Cardiac muscle cell (in vitro differentiated cells and primary cell): ENCODE measurements at places on chromosomes 6 and 20. TPM values are rescaled to one million over a fixed set of nuclear protein-coding genes. Genes with fewer than 3 reads are reported as not detected.

DNA sequence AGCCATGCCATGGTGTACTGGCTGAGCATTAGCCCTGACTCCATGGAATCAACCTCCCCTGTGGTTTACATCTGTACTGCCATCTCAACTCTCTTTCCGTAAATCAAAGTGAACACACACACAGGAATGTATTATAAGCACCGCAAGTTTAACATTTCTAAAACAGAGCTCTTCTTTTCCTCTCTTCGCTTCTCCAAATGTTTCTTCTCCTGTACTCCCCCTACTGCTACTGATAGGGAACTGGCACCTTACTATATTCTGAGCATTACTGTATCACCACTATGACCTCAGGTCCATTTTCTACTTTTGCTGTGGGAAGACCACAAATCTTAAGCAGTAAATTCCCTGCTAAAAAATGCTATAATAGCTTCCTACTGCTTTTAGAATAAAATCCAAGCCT, 101.2 kb downstream of the NUS1 start:
- H3K4me1 ChIP-seq: no peaks in the 10 kb centered on the region
- H3K27ac ChIP-seq: no peak overlapping the region
- no peaks in the 10 kb centered on the region for H3K27me3 ChIP-seq
- no peak overlapping the region for H3K4me3 ChIP-seq
- peak; percentile 18 for DNase-seq

DNA sequence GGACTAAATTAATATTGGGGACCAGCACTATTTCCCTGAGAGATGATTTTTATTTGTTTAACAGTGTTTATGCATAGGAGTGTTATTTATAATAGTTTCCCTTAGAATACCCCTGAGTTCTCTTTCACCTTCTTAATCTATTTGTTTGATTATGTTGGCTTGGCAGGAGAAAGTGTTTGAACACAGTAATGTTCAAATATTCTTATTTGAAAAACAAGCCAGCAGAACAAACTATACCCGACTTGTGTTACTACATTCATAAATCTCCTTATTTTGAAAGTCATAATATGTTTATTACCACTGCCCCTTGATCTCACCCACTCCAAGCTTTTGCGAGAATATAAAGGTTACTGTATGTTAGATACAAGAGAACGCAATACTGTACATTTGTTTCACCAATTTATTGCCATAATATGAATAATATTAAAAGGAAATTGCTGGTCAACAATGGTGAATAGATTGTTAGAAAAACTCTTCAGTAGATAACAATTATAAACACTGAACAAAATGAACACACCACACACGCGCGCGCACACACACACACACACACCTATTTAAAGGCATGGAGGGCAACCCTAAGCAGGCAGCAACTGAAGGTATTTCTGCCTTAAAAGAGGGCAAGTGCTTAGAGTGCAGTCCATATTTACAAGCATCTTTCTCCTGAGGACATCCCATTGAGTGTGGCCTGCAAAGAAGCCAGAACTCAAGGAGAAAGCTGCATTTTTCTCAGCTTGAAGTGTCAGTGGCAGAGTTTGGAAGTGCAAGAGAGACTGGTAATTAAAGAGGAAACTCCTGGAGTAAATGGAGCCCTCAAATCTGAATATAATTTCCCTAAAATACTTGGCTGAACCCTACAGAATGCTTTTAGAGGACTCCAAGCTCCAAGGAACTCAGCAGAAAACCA, 279.4 kb upstream of the MAN1A1 start:
- H3K27ac ChIP-seq: no peak overlapping the region

DNA sequence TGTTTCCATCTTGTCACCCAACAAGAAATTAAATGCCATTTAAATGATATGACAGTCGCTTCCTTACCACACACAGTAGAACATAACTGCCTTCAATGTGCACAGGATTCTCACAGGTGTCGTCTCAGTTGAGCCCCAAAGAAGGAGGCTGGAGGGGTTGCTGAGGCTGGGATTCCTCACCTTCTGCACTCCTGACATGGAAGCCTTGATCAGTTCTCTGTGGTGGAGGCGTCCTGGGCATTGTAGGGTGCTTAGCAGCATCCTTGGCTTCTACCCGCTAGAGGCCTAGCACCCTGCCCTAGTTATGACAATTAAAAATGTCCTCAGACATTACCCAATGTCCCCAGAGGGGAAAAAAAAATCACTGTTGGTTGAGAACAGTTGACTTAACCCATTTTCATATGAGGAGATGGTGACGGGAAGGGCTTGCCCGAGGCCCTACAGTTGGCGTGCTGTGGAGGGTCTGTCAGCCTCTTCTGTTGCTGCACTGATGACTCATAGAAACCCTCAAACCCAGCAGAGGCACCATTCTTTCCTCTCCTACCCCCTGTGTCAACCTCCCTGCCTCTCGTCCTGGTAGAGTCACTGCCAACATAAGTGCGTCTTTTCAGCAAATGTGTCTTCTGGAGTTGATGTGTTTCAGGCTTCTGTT, 19.3 kb upstream of the ZNF831 start:
- no peak for DNase-seq
- peaks cover 7% of the 10 kb centered on the region for H3K4me1 ChIP-seq
- no peaks in the 10 kb centered on the region for H3K36me3 ChIP-seq
- H3K27ac ChIP-seq: no peak overlapping the region

DNA sequence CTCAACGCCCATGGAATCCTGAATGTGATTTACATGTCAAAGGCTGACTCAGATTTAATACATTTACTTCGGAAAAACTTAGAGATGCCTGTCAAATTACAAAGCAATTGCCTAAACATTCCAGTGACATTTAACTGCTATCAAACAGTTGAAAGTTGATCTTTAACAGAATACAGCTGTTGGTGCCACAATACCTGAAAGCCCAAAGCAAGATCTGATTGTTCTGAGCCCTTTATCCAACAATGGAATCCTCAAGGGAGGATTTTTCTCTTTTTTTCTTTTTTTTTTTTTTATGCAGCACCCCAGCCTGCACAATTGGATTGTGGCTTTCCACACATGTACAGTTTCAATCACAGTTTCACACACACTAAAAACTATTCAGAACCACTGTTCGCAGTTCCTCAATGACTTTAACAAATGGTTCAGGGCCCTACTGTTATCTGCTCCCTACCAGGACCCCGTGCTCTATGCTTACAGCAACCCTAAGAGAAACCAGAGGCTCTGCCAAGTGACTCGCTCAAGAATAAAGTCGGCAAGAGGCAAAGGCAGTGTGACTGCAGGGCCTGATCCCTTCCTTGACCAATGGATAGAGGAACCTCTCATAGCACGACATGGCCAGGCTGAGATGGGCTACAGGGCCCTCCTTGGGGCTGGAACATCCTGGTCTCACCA, 33.3 kb downstream of the EPB41L2 start:
- no peak overlapping the region for H3K27ac ChIP-seq
- H3K4me3 ChIP-seq: no peak overlapping the region
- no peaks in the 10 kb centered on the region for H3K4me1 ChIP-seq

DNA sequence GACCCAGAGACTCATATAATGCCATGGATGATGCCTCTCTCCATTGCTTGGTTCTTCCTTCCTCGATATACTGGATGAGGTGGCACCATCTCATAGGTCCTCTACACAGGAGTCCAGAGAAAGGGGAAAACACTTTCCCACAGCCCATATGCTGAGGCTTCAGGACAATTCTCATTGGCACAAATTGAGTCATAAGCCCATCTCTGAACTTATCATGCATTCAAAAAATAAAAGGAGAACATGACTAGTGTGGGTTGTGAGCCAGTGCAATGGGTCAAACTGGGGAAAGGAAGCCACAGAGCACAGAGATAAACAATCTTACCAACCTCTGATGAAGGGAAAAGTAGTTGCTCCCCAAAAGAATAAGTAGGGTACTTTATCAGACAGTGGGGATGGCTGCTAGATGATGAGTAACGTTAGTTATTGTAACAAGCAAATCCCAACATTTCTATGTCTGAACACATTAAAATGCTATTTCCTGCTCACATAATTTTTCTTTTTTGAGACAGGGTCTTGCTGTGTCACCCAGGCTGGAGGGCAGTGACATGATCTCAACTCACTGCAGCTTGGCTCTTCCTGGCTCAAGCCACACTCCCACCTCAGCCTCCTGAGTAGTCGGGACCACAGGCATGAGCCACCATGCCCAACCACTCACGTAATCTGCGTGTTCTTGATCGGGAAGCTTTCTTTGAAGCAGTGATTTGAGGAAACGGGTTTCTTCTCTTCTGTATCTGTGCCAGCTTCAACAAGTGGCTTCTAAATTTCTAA, 27.0 kb downstream of the SOD2 start:
- H3K27me3 ChIP-seq: no peaks in the 10 kb centered on the region
- H3K36me3 ChIP-seq: no peaks in the 10 kb centered on the region
- no peak overlapping the region for H3K27ac ChIP-seq
- no peak overlapping the region for H3K4me3 ChIP-seq
- no peak for DNase-seq
- H3K4me1 ChIP-seq: no peaks in the 10 kb centered on the region

DNA sequence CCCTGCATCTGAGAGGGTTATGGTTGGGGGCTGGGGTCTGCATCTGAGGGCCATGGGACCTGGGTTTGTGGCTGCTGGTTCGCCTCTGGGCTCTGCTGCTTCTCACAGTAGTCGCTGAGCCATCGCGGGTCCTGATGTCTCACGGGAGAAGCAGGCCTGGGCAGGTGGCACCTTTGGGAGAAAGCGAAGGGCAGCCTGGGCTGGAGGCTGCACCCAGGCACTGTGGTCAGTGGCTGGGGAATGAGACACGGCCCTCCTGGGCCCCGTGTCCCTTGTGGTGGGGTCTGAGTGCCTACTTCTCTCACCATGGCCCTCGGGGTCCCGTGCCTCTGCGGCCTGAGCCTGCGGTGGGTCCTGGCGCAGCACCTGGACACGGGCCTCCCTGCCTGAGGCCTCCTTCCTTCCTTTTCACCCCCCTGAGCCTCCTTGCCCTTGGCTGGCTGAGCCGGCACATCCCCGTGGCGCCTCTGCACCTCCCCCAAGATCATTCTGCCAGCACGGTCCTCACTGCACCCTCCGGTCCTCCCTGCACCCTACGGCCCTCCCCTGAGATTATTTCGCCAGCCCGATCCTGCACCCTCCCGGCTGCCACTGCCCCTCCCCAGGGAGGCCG, 206.0 kb downstream of the ERMARD start:
- DNase-seq: no peak
- H3K36me3 ChIP-seq: no peaks in the 10 kb centered on the region
- H3K27ac ChIP-seq: no peak overlapping the region

DNA sequence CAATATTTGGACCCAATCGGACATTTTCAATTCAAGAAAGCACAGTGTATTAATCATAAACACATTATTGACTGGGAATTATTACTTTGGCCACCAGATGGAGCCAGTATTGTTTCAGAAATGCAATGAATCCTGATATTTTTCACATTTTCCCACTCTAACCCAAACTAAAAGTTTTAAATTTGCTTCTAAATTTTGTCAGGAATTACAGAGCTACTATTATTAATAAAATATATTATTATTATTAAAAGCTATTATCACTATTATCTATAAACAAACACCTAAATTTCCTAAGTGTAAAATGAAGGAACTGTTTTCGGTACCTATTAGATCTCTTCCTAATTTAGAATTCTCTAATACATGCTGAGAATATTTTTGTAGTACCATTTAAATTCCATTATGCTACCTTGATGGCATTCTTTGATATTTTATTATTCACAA, 245.3 kb downstream of the OGFRL1 start:
- H3K27ac ChIP-seq: no peak overlapping the region
- no peaks in the 10 kb centered on the region for H3K36me3 ChIP-seq
- no peaks in the 10 kb centered on the region for H3K27me3 ChIP-seq
- DNase-seq: peak; percentile 51

GRCh38 chr6:97666889-97667288, 383.9 kb upstream of the MMS22L start:
- H3K27ac ChIP-seq: no peak overlapping the region
- H3K4me1 ChIP-seq: peaks cover 64% of the 10 kb centered on the region
- H3K36me3 ChIP-seq: no peaks in the 10 kb centered on the region
- no peak for DNase-seq
- no peak overlapping the region for H3K4me3 ChIP-seq
- H3K27me3 ChIP-seq: no peaks in the 10 kb centered on the region

DNA sequence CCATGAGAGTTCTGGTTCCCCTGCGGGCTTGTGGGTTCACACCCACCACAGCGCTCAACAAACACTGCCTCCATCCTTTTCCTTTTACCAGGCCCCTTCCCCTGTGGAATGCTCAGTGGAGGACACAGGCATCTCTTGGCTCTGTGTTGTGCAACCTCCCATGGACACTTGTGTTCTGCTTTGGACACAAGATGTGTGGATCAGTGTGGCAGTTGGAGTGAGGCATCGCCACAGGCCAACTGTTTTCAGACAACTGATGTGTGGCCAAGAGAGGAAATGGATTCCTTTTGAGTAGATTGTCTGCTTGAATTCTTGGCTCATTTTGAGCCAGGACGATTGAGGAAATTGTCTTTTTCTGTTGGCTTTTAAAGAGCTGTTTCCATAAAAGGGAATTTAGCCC, 26.8 kb downstream of the CST8 start:
- H3K4me1 ChIP-seq: no peaks in the 10 kb centered on the region
- H3K27me3 ChIP-seq: no peaks in the 10 kb centered on the region
- no peak overlapping the region for H3K27ac ChIP-seq
- H3K4me3 ChIP-seq: no peak overlapping the region

GRCh38 chr20:25466846-25467245, 59.4 kb downstream of the GINS1 start:
- H3K4me3 ChIP-seq: no peak overlapping the region
- H3K36me3 ChIP-seq: peaks cover 37% of the 10 kb centered on the region
- H3K4me1 ChIP-seq: no peaks in the 10 kb centered on the region

- DNase-seq: no peak
- H3K4me1 ChIP-seq: peaks cover 3% of the 10 kb centered on the region
- no peaks in the 10 kb centered on the region for H3K36me3 ChIP-seq
- no peaks in the 10 kb centered on the region for H3K27me3 ChIP-seq
- H3K4me3 ChIP-seq: no peak overlapping the region
- H3K27ac ChIP-seq: no peak overlapping the region
These were observed 43.0 kb downstream of the FRK start for GRCh38 chr6:116017546-116018295.

DNA sequence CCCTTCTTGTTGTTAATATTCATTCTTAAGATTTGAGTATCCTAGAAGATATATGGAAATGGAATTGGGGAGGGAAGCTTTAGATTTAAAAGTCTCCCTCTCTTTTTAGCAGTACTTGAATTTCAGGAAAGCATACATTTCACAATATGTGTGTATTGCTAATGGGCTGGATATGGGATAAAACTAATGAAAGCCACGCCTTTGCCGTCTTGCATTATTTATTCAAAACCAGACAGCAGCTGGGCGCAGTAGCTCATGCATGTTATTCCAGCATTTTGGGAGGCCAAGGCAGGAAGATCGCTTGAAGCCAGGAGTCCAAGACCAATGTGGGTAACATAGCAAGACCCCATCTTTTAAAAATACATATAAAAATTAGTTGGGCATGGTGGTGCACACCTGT, 121.6 kb upstream of the TIAM2 start:
- H3K4me1 ChIP-seq: peaks cover 5% of the 10 kb centered on the region
- H3K27ac ChIP-seq: no peak overlapping the region

Gene FAM184A
- polyA plus RNA-seq: 4.8 and 9.1 TPM in 2 replicates

Gene HLA-DOB
- polyA plus RNA-seq: not detected in 2 replicates

Gene LST1
- 1.6 TPM in 1 of 2 replicates, not detected in the other for polyA plus RNA-seq

Gene SLC4A11
- polyA plus RNA-seq: 0.54 TPM in 1 of 2 replicates, not detected in the other

Gene DLL1
- polyA plus RNA-seq: 2.2 and 5.3 TPM in 2 replicates

Gene ADGRF4
- not detected in 2 replicates for polyA plus RNA-seq

Gene TFAP2C
- polyA plus RNA-seq: not detected in 2 replicates

Gene CFAP61
- 0.44 TPM in 1 of 2 replicates, not detected in the other for polyA plus RNA-seq

Gene MROH8
- 12.1 and 13.3 TPM in 2 replicates for polyA plus RNA-seq

Gene C2
- polyA plus RNA-seq: 0.48 and 1.5 TPM in 2 replicates

Gene SIRPB1
- polyA plus RNA-seq: not detected in 2 replicates

Gene SNX3
- 322 and 402 TPM in 2 replicates for polyA plus RNA-seq

Gene MEA1
- 173 and 227 TPM in 2 replicates for polyA plus RNA-seq
